Activated CD4-positive, CD25-positive, alpha-beta regulatory T cell (primary cell): ENCODE measurements at places on chromosomes 13 and 19.

- no peak for DNase-seq
Observed at GRCh38 chr13:50319635-50320255, 304.5 kb downstream of the KCNRG start.

DNA sequence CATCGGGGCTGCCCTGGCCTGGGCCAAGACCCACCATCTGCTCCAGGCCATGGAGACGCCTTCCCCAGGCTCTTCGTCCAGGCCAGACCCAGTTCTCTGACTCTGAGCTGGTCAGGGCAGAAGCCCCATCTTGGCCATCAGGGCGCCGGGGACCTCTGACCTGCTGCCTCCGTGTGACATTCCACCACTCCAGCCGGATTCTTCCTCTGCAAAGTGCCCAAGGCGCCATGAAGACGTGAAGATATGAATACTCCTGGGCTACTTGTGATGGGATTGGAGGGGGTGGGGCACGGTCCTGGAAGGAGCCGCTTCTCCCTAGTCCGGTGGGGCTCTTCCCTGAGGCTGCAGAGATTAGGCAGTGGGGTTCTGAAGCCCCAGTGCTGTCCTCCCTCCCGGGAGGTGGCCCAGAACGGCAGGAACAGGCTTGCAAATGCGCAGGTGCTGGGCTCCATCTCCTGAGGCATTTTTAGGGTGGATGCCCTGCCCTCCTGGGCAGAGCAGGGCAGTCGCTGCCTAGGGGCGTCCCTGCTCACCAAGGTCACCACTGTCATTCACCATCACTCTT lies 26.0 kb upstream of the SLC7A10 start:
- no peak for DNase-seq

GRCh38 chr13:35994131-35994966 lies 136.8 kb downstream of the DCLK1 start:
- no peak for DNase-seq

DNA sequence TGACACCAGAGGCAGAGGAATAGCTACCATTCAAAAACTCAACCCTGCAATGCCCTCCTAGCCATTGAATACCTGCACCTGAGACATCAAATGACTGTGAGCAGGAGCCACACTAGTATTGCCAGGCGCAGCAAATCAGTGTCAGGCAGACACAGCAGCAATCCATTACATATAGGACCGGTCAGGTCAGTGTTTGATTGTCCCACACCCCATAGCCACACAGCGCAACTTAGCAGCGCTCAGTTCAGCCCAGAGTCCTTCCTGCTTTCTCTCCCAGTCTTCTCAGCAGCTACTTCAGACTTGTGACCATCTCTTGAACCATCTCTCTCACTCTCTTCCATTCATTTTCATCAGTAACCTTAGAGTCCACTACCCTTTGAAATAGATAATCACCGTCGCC lies 181.6 kb upstream of the GPR12 start:
- DNase-seq = no peak

- DNase-seq = no peak
Observed at GRCh38 chr19:29248332-29248844, 35.4 kb upstream of the UQCRFS1 start.
